Large intestine (tissue), 12 donors: ENCODE measurements at places on chromosomes 12 and 14.
A peak's percentile ranks its signal among the peaks of the same experiment; 100 is the strongest.

GRCh38 chr14:95840094-95840700, 36.4 kb upstream of the TUNAR start:
- no peak for DNase-seq

GRCh38 chr12:131133994-131134393, 180.3 kb downstream of the ADGRD1 start:
- DNase-seq: no peak

DNA sequence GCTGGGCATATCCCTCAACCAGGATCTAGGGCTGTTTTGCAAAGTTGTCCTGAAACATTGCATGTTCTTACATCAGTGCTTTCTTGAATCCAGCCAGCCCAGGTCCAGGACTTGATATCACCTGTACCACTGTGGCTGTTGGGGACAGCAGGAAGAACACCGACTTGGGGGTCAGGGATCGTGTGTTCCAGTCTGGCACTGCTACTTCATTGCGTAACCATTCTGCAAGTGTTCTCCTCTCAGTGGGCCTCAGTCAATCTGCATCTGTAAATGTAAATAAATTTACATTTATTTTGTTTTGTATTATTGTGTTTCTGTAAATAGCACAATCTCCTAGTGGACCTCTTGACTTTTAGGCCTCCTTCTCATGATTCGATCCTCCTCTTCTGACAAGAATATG, 167.3 kb downstream of the SUDS3 start:
- DNase-seq: no peak

DNA sequence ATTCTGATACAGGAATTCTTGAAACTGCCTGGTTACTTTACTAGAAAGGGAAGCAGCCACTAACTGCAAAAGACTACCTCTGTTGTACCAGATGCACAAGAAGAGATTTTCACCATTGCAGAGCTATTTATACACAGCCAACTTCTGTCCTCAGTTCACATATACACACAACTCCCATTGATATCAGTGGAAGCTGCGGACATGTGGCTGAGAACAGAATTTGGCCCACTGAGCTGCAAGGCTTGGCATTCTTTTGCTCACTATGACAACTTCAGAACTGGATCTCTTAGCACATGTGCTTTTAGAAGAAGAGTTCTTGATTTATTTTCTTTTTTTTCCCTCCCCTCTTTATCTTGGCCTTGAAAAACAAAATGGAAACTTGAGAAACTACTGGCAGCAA, 28.3 kb downstream of the PTPRO start:
- DNase-seq: no peak

DNA sequence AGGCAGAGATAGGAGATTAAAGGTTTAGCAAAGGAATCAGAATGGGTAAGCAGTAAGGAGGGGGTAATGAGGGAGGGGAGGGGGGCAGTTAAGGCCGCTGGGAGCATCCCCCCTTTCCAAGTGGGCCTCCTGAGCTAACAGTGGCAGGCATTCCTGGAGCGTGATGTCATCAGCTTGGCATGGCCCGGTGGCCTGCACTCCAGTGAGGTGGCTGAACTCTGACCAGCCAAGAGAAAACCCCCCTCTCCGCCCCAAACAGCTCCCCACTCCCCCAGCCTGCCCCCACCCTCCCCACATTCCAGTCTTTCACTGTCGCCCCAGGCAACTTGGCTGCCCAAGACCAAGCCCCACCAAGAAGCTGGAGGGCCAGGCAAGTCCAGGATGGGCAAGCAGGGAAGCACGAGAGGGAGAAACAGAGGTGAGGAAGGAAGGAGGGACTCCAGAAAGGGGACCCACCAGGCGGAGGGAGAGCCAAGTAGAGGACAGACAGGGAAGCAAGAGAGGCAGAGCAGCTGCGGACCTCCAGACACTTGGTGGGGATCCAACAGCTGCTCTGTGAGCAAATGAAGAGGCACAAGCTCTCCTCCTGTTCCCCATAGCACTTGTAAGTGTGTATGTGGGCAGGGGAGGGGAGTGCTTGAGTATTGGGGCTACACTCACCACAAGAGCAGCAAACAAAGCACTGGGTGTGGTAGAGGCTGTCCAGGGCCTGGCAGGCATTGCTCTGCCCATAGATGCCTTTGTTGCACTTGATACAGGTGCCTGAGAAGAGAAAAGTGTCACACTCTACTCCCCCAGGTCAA, 4.5 kb downstream of the AJUBA start:
- peak; percentile 94 for DNase-seq

DNA sequence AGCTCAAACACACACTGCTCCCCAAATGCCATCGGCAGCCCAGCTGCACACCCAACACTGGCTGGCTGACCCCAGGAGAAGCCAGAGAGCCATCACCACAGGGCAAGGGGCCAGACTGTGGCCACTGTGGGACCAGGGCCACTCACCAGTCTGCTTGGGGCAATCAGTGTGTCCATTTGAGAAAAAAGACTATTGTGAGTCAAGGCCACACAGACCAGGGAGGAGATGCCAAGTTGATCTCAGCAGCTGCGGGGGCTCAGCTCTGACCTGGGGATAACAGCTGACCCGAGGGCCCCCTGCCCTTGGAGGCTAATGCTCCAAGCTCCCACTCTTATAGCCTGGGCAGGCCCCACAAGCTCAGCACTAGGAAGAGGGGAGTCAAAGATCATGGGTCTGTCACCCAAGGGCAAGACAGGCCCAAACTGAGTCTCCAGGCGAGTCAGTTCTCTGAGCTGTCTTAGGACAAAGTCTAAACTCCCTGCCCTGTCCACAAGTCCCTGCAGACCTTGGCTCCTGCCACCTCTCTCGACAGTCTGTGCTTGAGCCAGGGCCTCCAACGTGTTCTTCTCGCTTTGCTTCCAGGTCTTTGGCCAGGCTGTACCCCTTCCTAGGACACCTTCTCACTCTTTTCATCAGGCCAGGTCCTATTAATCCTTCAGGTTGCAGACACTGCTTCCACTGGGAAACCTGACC, 30.1 kb upstream of the PNMA1 start:
- peak; percentile 81 for DNase-seq

- DNase-seq: no peak
These were observed 4.7 kb downstream of the TDRD9 start for GRCh38 chr14:103932791-103933490.

- no peak for DNase-seq
These were observed 23.7 kb downstream of the SETD1B start for GRCh38 chr12:121827351-121828099.
